Gastroesophageal sphincter (tissue), 4 donors: ENCODE measurements at places on chromosomes 5 and 9. TPM values are rescaled to one million over a fixed set of nuclear protein-coding genes. Genes with fewer than 3 reads are reported as not detected.
A peak's percentile ranks its signal among the peaks of the same experiment; 100 is the strongest.

- no peak for ATAC-seq
Measured at GRCh38 chr5:102711525-102712385, 43.4 kb upstream of the PAM start.

DNA sequence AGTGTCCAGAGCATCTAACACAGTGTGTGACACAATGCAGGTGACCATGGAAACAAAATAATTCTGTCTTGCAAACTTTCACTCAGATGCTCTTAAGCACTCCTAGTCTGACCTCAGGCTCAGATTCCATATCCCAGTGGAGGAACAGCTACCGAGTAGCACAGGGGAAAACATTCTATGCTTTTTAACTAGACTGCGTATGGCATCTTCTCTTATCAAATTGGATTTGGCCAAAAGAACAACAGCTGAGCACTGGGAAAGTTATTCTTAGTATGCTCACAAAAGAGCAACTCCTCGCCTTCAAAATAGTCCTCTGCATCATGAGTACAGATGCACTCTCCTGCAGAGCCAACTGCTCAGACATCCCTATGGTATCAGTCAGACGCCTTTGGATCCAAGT lies 528.2 kb upstream of the DAP start:
- ATAC-seq = no peak

DNA sequence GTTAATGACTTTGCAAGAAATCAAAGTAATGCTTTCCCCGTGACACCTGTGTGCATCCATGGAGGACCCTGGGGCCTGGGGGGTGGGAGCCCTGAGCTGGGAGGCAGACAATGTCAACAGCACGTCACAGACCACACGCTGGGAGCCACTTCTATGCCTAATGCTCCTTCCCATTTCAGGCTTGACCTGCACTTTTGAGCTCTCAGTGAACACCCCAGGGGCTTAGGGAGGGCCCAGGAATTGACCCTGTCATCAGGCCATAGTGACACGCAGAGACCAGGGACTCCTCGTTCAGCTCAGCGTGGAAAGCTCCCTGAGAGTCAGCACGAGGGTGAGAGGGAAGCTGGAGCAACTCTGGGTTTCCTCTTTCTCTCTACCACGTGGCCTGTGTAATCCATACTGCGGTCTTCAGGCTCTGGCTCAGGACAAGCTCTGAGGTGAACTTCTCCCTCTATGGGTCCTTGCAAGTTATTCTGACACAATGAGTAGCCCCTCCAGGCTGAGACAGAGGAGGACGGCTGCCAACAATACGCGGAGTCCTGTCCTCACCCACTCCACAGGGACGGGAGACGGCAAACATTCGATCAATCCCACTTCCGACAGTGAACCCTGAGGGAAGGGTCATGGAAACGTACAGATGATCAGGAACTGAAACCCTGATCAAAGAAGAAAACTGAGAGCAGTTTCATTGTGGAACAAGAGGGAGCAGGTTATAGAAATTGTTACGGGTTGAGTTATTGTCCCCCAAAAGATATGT lies 130.8 kb upstream of the IRX4 start:
- ATAC-seq = no peak

GRCh38 chr5:154479160-154479943 lies 1.3 kb upstream of the HAND1 start:
- ATAC-seq = no peak

FOXD4L4 gene
- not detected for total RNA-seq

TMED7 gene
- 148 TPM for total RNA-seq

DBH gene
- total RNA-seq = not detected

CDH18 gene
- total RNA-seq = not detected

- no peak for ATAC-seq
Measured at GRCh38 chr5:66710557-66711088, 114.4 kb downstream of the MAST4 start.

GRCh38 chr9:88783711-88784083 lies 207.6 kb upstream of the S1PR3 start:
- ATAC-seq = no peak

DNA sequence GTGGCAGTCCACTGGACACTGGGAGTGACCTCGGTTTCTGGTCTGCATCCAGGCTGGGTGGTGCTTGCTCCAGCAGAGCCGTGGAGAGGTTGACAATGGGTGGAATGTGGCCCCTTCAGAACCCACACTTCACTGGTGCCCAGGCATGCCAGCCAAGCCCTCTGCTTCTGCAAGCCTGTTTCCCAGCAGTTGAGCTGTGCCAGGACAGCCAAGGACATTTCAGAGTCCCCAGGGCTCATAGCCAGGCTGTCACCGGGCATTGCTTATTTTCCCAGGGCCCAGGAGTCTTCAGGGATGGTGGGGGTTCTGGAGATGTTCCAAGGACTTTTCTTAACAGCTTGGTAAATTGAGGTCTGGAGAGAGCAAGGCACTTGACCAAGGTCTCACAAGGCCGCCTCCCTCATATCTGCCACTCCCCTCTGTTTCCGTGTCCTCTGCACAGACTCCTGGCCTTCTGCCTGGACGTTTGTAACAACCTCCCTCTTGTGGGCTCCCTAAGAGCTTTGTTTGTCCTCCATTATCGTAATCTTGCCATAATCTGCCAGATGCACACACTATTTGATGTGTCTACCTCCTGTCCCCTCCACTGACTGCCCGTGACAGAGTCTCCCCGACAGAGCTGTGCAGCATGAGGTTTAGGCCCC lies 3.8 kb upstream of the NDST1 start:
- ATAC-seq = peak; percentile 26

SNAPC4 gene
- total RNA-seq = 6.6 TPM

DNA sequence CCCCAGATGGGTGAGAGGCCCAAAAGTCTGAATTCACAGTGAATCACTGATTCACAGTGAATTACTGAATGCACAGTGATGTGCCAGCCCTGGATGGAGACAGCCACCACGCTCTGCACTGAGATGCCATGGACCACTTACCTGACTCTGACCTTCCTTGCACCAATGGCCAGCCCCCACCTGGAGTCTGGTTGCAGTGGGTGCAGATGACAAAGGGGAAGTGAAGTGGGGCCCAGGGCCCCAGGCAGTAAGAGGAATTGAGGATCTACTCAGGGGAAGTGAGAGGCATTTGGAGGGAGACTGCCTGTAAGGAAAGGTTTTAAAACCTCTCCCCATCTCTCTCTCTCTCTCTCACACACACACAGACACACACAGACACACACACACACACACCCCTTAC lies 412.1 kb downstream of the CYLC2 start:
- ATAC-seq = no peak

DNA sequence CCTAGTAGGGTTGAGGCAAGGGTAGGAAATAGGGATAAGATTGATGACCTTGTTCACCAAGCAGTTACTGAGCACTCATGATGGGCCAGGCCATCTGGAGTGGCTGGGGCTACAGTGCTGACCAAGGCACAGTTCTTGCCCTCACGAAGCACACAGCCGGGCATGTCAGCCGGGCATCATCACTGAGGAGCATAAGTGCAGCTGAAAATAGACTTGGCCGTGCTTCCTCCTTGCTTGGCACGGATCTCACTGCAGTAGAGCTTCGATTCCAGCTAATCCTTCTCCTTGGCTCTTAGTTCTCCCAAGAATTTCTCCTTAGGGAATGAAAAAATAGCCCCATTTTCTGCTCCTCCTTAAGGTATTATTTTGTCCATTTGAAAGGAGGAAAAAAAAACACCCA lies 116.6 kb downstream of the NMUR2 start:
- ATAC-seq = peak; percentile 63

C5orf46 gene
- total RNA-seq = not detected
